ENCODE measurements at places on chromosomes 5 and 9. TPM values are rescaled to one million over a fixed set of nuclear protein-coding genes. Genes with fewer than 3 reads are reported as not detected.

GRCh38 chr9:95920017-95920416 lies 44.5 kb downstream of the ERCC6L2 start:
- no peaks in the 10 kb centered on the region for H3K27me3 ChIP-seq
- DNase-seq: no peak
- no peaks in the 10 kb centered on the region for H3K4me1 ChIP-seq
- no peak overlapping the region for H3K4me3 ChIP-seq

- H3K4me3 ChIP-seq: no peak overlapping the region
- peak overlapping the region; percentile 65 for H3K27ac ChIP-seq
- H3K4me1 ChIP-seq: peaks cover 28% of the 10 kb centered on the region
- no peak for DNase-seq
These were observed 44.4 kb downstream of the AK8 start for GRCh38 chr9:132833550-132834121.

GRCh38 chr5:151459680-151460324 lies 12.4 kb downstream of the SLC36A1 start:
- no peaks in the 10 kb centered on the region for H3K4me1 ChIP-seq
- H3K27ac ChIP-seq: no peak overlapping the region
- H3K27me3 ChIP-seq: no peaks in the 10 kb centered on the region

DNA sequence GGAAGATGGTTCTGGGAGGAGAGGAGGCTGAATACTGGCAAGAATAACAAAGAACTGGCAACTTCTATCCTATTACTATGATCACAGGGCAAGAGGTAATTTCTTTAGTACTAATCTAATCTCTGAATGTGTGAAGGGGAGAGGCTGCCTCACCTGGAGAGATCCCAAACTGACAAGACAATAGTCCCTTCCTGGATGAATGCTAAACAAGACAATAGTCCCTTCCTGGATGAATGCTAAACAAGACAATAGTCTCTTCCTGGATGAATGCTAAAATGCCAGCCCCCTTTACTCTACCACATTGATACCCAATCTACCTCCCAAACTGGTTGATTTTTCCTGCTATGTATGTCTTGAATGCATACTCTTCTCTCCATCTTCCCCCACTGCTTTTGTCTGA lies 145.2 kb downstream of the SIL1 start:
- no peak overlapping the region for H3K27ac ChIP-seq
- H3K4me1 ChIP-seq: no peaks in the 10 kb centered on the region
- H3K36me3 ChIP-seq: no peaks in the 10 kb centered on the region
- no peak for DNase-seq

DNA sequence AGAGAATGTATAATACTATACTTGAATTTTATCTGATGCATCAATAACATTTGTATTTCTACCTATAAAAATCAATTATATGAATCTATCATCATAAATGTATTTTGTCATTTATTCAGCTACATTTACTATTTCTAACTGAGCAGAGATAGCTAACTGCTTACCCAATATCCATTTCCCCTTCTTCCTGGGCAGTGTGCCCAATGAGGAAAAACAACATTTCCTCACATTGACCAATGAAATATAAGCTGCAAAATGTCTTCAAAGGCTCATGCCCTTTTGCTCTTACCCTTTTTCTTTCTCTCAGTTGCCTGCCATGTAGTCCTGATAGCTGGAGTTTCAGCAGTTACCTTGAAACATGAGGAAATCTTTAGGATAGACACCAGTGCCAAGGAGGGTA lies 385.8 kb upstream of the PCSK5 start:
- H3K27me3 ChIP-seq: no peaks in the 10 kb centered on the region
- H3K4me1 ChIP-seq: no peaks in the 10 kb centered on the region
- DNase-seq: no peak
- H3K27ac ChIP-seq: no peak overlapping the region
- H3K36me3 ChIP-seq: no peaks in the 10 kb centered on the region

GRCh38 chr9:126170286-126170823 lies 156.3 kb upstream of the MVB12B start:
- no peak for DNase-seq
- no peaks in the 10 kb centered on the region for H3K36me3 ChIP-seq
- no peak overlapping the region for H3K27ac ChIP-seq
- H3K27me3 ChIP-seq: no peaks in the 10 kb centered on the region
- H3K4me1 ChIP-seq: no peaks in the 10 kb centered on the region

Gene TTC23L
- 0.52 TPM for polyA plus RNA-seq

GRCh38 chr9:113588242-113588810 lies 124.8 kb downstream of the RGS3 start:
- H3K4me3 ChIP-seq: no peak overlapping the region
- DNase-seq: no peak
- H3K36me3 ChIP-seq: peaks cover 14% of the 10 kb centered on the region
- H3K27ac ChIP-seq: no peak overlapping the region

DNA sequence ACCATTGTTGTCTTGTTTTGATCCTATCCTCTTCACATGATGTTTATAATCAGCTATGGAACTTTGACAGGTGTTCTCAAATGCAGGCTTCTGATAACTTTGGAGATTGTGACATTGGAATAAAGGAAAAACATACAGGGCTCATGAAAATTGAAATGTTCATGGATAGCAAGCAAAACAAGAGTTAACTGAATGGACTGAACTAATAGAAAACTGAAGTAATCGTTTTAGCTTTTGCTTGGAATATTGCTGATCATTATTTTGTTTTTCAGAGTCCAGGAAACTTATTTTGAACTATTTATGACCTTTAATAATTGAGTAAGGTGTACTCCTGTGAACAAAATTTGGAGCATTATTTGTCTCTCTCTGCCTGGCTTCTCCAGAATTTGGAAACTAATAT lies 436.7 kb upstream of the CDH9 start:
- no peaks in the 10 kb centered on the region for H3K27me3 ChIP-seq
- no peaks in the 10 kb centered on the region for H3K36me3 ChIP-seq
- no peak for DNase-seq
- no peaks in the 10 kb centered on the region for H3K4me1 ChIP-seq
- no peak overlapping the region for H3K4me3 ChIP-seq

Gene UBE2QL1
- 1.1 TPM for polyA plus RNA-seq

GRCh38 chr5:172414531-172415361 lies 39.6 kb downstream of the SH3PXD2B start:
- DNase-seq: no peak
- no peak overlapping the region for H3K4me3 ChIP-seq
- H3K4me1 ChIP-seq: no peaks in the 10 kb centered on the region
- H3K36me3 ChIP-seq: no peaks in the 10 kb centered on the region

DNA sequence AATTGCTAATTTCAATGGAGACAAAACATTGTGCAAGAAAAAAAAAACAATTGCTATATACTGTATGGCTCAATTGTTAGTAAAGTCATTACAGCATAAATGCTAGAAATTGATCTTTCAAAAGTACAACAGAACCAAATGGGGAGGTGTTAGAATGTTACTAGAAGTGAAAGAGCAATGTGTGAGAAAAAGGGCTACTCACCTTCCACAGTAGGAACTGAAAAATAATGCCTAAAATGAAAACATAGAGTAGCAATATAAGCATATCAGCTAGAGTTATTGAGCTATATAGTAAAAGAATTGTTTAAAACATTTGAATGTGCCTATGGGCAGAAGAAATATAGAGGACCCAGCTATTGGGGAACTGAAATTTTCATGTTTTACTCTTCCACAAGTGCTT lies 10.9 kb upstream of the RXFP3 start:
- no peaks in the 10 kb centered on the region for H3K36me3 ChIP-seq
- H3K27ac ChIP-seq: no peak overlapping the region
- DNase-seq: no peak
- no peak overlapping the region for H3K4me3 ChIP-seq
- no peaks in the 10 kb centered on the region for H3K4me1 ChIP-seq
- H3K27me3 ChIP-seq: no peaks in the 10 kb centered on the region

- H3K4me1 ChIP-seq: peaks cover 6% of the 10 kb centered on the region
- no peak overlapping the region for H3K4me3 ChIP-seq
- no peak for DNase-seq
- H3K27me3 ChIP-seq: peaks cover 100% of the 10 kb centered on the region
- no peaks in the 10 kb centered on the region for H3K36me3 ChIP-seq
These were observed 977 bp upstream of the PRDM12 start for GRCh38 chr9:130663258-130663976.

- peaks cover 8% of the 10 kb centered on the region for H3K27me3 ChIP-seq
- H3K4me3 ChIP-seq: peak overlapping the region; percentile 96
- H3K36me3 ChIP-seq: no peaks in the 10 kb centered on the region
- peaks cover 8% of the 10 kb centered on the region for H3K4me1 ChIP-seq
- peak; percentile 33 for DNase-seq
These were observed 729 bp upstream of the TNPO1 start for GRCh38 chr5:72815580-72816283.

Gene RRAGA
- polyA plus RNA-seq: 83.7 TPM

Gene ZNF883
- 1.6 TPM for polyA plus RNA-seq

Gene C9orf78
- 95.0 TPM for polyA plus RNA-seq

- no peaks in the 10 kb centered on the region for H3K4me1 ChIP-seq
- H3K36me3 ChIP-seq: no peaks in the 10 kb centered on the region
- no peaks in the 10 kb centered on the region for H3K27me3 ChIP-seq
These were observed 16.2 kb downstream of the PRKAA1 start for GRCh38 chr5:40781843-40782409.

DNA sequence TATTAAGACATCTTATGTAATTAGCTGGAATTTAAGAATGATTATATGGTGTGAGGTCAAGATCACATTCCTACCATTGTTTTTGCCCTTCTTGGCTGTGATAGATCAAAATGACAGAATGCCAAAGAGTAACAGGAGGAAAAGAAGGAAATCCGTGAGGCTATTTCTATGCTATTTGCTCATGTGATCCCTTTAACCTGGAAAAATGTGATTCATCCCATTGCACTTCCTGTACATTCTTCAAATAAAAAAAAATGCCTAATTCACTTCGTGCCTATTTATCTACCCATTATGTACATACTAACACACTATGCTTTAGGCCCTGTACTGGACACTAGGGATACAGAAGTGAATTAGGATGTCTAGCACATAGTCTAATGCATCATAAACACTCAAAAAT lies 154.1 kb upstream of the PAPPA start:
- no peaks in the 10 kb centered on the region for H3K4me1 ChIP-seq
- no peak overlapping the region for H3K4me3 ChIP-seq
- H3K27ac ChIP-seq: no peak overlapping the region
- no peaks in the 10 kb centered on the region for H3K27me3 ChIP-seq

GRCh38 chr9:108620767-108621166 lies 235.0 kb downstream of the ACTL7B start:
- no peaks in the 10 kb centered on the region for H3K27me3 ChIP-seq
- H3K4me3 ChIP-seq: no peak overlapping the region
- no peaks in the 10 kb centered on the region for H3K36me3 ChIP-seq
- no peak for DNase-seq

DNA sequence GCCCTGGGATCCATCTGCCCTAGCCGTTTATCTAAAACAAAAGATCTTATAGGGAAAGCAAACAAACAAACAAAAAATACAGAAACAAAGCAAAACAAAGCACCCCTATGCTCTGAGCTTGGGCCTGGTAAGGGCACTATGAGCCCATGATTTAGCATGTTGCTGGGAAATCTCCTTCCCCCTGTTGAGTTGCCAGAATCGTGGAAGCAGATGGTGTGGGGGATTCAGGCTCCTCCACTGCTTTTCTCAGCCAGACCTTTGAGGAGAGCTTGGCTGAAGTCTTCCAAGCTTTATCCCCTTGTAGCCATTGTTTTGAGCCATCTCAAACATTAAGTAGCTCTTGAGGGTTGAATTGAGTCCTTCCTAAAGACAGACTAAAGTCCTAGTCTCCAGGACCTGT lies 29.9 kb downstream of the TMC1 start:
- no peaks in the 10 kb centered on the region for H3K36me3 ChIP-seq
- H3K4me1 ChIP-seq: no peaks in the 10 kb centered on the region
- no peaks in the 10 kb centered on the region for H3K27me3 ChIP-seq
- no peak for DNase-seq

DNA sequence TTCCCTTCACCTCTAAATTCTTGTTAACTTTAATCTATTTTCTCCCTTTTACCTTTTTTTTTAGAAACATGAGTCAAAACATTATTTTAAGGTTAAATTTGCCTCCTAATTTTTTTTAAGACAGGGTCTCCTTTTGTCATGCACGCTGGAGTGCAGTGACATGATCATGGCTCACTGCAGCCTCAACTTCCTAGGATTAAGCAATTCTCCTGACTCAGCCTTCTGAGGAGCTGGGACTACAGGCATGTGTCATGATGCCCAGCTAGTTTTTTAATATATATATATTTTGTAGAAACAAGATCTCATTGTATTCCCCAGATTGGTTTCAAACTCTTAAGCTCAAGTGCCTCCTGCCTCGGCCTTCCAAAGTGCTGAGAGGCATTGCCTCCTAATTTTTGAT lies 424.7 kb upstream of the FAM174A start:
- no peak overlapping the region for H3K4me3 ChIP-seq
- DNase-seq: no peak
- no peaks in the 10 kb centered on the region for H3K27me3 ChIP-seq
- H3K4me1 ChIP-seq: no peaks in the 10 kb centered on the region
- H3K36me3 ChIP-seq: no peaks in the 10 kb centered on the region

DNA sequence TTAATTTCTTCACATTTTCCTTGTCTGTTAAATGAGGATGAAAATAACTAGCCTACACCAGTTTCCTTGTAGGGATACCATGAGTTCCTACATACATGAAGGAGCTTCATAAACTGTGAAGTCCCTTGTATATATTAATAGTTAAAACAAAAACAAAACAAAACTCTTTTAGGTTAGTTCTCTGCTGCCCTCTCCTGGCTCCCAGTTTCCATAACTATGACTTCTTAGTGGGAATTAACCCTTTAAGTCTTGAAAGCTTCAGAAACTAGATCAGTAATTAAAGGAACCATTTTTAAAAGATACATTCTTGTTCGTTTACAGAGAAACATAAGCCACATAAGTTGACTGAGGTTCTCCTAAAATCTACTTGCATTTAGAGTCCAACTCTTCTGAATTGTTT lies 500.0 kb upstream of the C9orf72 start:
- H3K4me1 ChIP-seq: no peaks in the 10 kb centered on the region
- no peaks in the 10 kb centered on the region for H3K27me3 ChIP-seq
- H3K4me3 ChIP-seq: no peak overlapping the region
- no peaks in the 10 kb centered on the region for H3K36me3 ChIP-seq

DNA sequence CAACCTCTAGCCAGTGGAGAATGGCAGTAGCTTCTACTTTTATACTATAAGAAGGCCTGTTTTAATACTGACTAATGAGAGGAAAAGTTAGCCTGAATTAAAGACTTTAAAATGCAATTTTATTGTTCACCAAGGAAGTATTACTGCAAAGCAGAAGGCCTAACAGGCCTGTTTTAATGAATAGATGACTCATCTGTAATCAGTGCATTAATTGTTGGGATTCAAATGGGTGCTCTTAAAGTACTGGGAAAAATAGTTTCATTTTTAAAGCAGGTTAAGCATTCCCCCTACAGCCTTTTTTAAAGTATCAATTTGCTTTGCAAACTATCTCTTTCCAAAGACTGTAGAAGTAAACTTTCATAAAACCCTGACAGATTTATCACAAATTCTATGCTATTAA lies 147.7 kb downstream of the SIL1 start:
- no peak for DNase-seq
- peaks cover 2% of the 10 kb centered on the region for H3K36me3 ChIP-seq
- H3K27ac ChIP-seq: no peak overlapping the region
- no peaks in the 10 kb centered on the region for H3K4me1 ChIP-seq
- no peak overlapping the region for H3K4me3 ChIP-seq

Gene ZDHHC11
- 9.6 TPM for polyA plus RNA-seq

- H3K36me3 ChIP-seq: no peaks in the 10 kb centered on the region
- no peaks in the 10 kb centered on the region for H3K4me1 ChIP-seq
- no peaks in the 10 kb centered on the region for H3K27me3 ChIP-seq
- DNase-seq: no peak
- no peak overlapping the region for H3K27ac ChIP-seq
These were observed 273.9 kb downstream of the GADD45G start for GRCh38 chr9:89878687-89879086.

Gene PCDHB15
- polyA plus RNA-seq: 0.66 TPM

Gene TUSC1
- 18.4 TPM for polyA plus RNA-seq
